ENCODE measurements at places on chromosomes 2 and 18. TPM values are rescaled to one million over a fixed set of nuclear protein-coding genes. Genes with fewer than 3 reads are reported as not detected.

DNA sequence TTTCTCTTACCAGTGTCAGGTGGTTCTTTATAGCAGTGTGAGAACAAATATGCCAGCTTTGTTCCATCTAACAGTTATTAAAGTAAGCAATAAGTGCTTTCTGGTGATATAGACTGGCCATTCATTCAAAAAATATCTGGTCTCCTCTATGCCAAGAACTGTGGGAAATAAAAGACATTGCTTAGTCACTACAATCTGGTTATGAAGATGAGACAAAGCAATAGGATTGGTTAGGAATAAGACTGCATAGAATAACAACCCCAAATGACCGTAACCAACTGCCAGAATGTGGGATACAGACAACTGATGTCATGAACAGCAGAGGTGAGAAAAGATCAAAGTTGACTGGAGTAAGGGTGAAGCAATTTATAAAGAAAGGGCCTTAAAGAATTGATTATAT, 83.8 kb downstream of the MBD2 start:
- peak; percentile 72 for DNase-seq

- DNase-seq, result no peak
Measured at GRCh38 chr2:86825036-86825692, 34.5 kb upstream of the CD8A start.

GRCh38 chr2:166360906-166361305, 14.8 kb downstream of the SCN9A start:
- DNase-seq, result no peak

CPLX4 gene
- total RNA-seq, result not detected

GRCh38 chr2:233414777-233415570, 60.7 kb downstream of the DGKD start:
- peak; percentile 60 for DNase-seq

GRCh38 chr2:216696751-216697560, 1.6 kb upstream of the IGFBP5 start:
- peak; percentile 71 for DNase-seq

- DNase-seq, result no peak
Measured at GRCh38 chr2:207416900-207417299, 112.9 kb upstream of the CREB1 start.

- no peak for DNase-seq
Measured at GRCh38 chr18:78735131-78736014, 244.2 kb upstream of the SALL3 start.

DNA sequence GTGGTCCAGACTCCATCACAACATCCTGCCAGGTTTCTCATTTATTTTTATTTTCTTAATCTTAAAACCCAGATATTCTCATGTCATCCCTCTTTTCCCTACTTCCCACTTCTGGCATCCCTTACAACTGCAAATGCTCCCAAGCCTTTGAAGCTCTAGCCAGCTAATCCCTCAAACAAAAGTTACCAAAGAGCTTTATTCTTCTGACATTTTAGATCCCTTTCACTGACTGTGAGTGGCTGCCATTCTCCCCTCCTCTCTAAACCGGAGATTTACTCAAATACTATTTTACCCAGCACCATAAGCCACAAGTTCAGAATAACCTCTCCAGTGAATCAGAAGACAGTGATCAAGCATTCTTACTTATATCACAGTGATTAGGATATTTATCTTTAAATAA, 569.0 kb upstream of the SYT4 start:
- no peak for DNase-seq

DNA sequence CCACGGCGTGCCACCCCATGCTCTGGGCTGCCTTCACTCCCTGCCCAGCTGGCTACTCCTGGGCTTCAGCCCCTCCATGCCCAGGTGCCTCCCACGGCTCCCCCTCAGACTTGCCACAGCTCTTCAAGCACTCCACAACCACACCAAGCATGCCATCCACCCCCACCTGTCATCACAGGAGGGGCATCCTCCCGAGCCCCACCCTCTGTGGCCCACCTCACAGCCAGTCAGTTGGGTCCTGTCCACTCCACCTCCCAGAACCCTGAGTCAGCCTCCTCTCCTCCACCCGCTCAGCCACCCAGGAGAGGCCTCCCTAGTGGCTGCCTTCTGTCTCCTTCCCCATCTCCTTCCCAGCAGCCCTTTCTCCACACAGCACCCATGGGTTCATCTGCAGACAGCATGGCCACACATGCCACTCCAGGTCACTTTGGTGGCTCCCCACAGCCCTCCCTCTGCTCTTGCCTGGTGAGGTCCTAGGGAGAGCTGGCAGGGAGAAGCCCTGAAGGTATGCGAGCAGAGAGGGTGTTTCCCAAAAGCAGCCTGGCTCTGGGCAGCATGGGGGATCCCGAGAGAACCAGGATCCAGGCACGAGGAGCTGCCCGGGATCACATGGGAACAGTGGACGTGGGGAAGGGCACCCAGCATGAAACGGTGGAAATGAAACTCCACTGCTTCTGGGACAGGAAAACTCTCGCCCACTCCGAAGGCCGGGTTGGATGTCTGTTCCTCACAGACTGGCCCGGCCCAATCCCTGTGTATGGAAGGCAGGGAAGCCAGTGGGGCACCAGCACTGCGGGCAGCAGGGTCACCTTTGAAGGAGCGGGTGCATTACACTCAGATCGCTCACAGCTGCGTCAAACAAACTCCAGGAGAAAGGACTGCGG, 2.7 kb downstream of the LIMS2 start:
- DNase-seq, result no peak

- no peak for DNase-seq
Measured at GRCh38 chr2:120384486-120385354, 38.8 kb downstream of the INHBB start.

DNA sequence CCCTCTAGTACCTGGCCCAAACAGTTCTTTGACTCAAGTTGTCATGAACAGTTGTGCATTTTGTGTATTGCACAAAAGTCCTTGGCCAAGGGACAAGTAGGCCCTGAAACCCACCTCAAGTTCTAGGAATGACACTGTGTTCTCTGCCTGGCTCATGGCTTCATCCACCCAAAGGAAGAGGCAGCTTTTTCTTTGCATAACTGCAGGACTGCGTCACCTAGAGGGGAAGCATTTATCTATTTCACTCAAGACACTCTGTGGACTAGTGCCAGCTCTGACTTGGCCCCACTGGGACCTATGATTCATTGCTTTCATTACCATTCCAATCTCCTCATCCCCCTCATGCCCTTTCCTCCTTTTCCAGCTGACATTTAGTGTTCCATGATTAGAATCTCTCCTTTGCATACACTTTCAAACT, 119.3 kb upstream of the SIX2 start:
- peak; percentile 94 for DNase-seq

- no peak for DNase-seq
Measured at GRCh38 chr2:42102591-42103450, 55.0 kb downstream of the PKDCC start.
